ENCODE measurements at places on chromosomes 16 and 17.
A peak's percentile ranks its signal among the peaks of the same experiment; 100 is the strongest.

DNA sequence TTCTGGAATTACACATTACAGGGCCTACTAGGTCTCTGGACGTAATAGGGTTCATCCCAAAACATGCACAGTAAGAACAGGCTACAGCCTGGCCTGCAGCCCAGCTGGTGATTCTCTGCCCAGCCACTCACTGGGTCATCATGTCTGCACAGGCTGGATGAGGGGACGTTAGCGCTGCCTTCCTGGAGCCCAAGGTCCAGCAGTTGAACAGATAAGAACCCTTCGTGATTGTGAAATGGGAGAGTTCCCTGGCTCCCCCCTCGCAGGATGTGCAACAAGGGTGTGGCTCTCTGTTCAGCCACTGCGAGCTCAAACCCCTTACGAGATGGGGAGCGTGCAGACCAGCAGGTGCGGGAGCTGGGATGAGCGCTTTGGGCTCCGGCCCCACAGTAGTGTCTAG, 200.0 kb upstream of the CDH5 start:
- no peak for DNase-seq

GRCh38 chr16:84577034-84577803, 40.7 kb downstream of the COTL1 start:
- DNase-seq, result peak; percentile 56

DNA sequence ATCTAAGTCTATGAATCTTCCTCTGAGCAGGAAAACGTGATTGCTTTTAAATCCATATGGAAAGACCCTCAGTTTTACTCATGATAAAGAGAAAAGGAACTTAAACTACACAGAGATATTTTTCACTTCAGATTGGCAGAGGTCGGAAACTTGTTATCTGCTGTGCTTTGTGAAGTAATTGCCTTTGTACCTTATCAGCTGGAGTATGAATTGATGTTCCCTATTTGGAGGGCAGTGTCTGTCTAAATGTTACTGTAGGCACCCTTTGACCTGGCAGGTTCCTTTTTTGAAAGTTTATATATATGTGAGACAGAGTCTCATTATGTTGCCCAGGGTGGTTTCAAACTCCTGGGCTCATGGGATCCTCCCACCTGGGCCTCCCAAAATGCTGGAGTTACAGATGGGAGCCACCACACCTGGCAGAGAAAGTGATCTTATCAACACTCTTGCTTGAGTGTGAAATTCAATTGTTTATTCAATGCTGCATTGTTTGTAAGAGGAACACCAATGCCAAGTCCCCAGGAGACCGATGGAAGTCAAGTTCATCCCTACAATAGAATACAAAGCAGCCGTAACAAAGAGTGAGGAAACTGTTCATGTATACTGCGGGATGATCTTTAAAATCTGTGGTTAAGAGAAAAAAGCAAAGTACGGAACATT, 52.3 kb downstream of the ABCC1 start:
- DNase-seq, result peak; percentile 51

GRCh38 chr17:5702951-5703510, 118.7 kb upstream of the NLRP1 start:
- DNase-seq, result no peak

- no peak for DNase-seq
Observed at GRCh38 chr17:68512960-68513474, 787 bp downstream of the PRKAR1A start.

DNA sequence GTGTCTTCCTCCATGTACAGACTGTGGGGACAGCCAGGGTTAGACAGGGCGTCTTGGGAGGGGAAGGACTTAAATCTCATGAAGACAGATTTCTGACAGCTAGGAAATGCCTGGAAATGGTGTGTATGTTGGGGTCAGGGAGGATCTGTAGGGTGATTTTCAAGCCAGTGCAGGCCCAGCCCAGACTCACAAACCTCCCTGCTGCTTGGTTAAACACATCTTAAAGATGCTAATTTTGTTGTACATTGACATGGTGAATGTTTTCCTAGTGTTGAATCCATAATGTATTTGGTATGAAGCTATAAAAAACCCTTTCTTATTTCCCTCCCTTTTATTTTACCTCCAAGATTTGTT, 238.3 kb downstream of the CCDC182 start:
- DNase-seq, result no peak

- no peak for DNase-seq
Observed at GRCh38 chr16:35713762-35714650, 2254.6 kb downstream of the TP53TG3F start.

GRCh38 chr17:60926466-60927183, 249.0 kb downstream of the BCAS3 start:
- no peak for DNase-seq

GRCh38 chr16:49921791-49922456, 66.0 kb upstream of the ZNF423 start:
- peak; percentile 82 for DNase-seq

DNA sequence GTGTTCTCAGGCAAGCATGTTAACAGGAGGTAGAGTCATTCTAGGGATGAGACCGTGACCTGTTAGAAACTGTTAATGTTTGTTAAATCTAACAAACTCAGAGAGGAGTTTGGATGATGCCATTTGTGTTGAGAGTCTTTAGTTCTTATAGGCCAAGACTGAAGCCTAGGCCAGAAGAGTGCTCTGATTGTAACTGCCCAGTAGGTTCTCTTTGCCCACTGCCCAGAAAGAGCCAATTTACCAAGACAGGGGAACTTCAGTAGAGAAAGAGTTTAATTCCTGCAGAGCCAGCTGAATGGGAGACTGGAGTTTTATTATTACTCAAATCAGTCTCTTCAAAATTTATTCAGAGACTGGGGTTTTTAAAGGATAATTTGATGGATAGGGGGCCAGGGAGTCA, 42.5 kb downstream of the ARHGAP44 start:
- DNase-seq, result no peak
